8988T (cell line): ENCODE measurements at places on chromosomes 13 and 19.

DNA sequence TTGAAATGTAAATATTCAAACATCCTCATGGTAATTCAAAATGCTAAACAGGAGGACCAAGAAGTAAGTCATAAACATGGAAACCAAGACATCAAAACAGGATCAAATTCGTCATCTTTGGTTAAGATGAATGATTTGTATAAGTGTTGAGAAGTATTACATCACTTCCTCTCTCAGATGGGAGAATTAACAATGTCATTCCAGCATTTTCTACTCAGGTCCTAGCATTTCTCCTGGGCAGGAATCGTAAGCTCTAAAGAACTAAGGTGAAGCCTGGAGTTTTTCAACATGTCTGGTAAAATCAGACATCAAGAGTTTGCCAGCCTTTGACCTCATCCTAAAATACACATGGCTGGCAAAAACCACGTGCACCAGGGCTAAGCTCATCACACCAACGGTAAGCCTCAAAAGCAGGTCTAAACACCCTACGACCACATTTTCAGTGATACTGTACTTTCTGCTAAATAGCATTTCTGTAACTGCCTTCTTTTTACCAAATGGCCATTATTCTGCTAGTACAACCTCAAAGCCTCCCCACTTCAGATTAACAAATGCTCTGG is 24.8 kb downstream of the RANBP3 start:
- DNase-seq: no peak

GRCh38 chr13:32969516-32969941 is 46.7 kb upstream of the KL start:
- DNase-seq: no peak

DNA sequence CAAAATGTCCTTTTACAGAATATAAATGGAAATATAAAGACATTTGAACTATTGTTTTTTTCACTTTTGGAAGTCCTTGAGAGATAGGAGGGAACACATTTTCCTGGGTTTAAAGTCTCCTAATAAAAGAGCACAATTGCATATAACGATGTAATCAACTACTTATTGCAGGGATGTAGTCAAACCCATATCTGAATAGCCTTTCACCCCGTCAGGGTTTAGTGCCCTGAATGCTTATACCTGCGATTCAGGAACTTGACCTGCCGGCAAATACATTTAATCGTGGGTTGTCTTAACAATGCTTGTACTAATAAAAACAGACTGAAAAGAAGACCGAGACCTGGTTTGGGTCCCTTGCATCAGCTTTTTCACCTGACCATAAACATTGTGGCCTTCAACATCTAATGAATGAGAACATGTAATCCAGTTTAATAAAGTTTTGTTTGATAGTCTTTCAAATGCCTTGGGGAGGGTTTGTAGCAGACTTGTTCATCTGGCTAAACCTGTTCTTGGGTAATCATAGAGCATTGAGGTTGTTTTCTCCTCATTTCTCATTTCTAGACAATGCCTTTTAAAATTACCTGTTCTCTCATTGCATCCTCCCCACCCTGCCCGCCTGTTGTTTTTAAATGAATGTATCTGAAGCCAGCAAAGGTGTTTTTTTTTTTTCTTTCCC is 7.0 kb downstream of the KLF5 start:
- DNase-seq: no peak

DNA sequence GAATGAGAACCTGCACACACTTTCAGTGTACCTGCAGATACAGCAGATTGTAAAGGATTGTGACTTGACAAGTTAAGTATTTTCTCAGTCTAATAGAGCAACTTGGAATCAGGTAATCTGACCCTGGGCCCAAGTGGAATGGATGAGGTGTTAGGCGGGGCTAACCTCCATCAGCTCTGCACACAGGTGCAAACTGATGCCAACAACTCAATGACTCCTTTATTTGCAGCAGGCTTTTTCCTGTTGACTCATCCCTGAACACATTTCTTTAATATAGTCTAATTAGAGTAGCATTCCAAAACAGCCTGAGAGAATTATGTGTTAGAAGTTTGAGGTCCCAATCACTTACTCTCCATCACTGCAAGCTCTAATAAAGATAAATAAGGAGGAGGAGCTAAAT is 48.8 kb downstream of the TPT1 start:
- no peak for DNase-seq

GRCh38 chr19:35940078-35940775 is 4.1 kb downstream of the LRFN3 start:
- DNase-seq: no peak

GRCh38 chr19:18743784-18744418 is 47.2 kb downstream of the COMP start:
- no peak for DNase-seq

- no peak for DNase-seq
Observed at GRCh38 chr13:113533161-113533840, 42.8 kb upstream of the DCUN1D2 start.

DNA sequence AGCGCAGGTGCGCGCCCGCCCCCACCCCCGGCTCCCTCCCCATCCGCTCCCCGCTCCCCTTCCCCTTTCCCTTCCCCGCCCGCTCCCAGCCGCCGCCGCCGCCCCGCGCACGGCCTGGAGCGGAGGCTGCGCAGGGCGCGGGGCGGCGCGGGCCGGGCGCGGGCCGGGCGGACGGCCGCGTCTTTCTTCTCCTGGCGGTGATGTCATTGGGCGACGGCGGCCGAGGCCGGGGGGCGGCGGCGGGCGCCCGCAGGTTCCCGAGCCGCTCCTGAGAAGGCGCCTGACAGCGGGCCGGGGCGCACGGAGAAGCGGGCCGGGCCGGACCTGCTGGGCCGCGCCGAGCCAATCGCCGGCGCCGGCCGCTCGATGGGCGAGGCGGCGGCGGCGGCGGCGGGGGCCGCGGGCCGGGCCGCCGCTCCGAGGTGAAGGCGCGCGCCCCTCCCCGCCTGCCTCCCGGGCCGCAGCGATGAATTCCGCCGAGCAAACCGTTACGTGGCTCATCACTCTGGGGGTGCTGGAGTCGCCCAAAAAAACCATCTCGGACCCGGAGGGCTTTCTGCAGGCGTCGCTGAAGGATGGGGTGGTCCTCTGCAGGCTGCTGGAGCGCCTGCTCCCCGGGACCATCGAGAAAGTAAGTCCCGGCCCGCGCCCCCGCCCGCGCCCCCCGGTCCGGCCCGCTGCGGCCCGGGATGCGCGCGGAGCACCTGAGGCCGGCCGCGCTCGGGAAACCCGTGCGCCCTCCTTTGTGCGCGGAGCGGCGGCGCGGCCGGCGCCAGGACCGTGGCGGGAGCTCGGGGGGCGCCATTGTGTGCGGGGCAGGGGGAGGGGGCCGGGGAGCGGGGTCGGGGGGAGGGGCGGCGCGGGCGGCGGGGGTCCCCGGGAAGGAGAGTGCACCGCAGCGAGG is at the start of gene ARHGEF7:
TSS of gene ARHGEF7 (plus strand) at position 250 of the 904 bp plus-strand sequence. CDS start at position 467, 217 bp downstream.
- peak; percentile 62 for DNase-seq

DNA sequence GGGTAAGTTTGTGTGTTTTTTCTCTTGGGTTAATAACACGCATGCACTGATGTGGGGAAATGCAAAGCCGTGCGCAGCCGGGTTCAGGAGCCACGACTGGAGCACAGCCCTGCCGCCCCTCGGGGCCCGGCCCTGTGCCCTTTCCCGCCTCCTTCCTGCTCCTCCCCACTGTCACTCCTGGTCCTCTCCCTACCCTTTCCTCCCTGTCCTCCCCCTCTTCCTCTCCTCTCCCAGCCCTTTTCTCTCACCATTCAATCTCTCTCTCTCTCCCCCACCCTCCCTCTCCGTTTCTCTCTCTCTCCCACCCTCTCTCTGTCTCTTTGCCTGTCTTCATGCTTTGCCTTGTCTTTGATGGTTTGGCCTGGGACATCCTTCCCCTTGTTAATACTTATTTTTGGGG is 27.2 kb downstream of the PLEKHJ1 start:
- DNase-seq: no peak

DNA sequence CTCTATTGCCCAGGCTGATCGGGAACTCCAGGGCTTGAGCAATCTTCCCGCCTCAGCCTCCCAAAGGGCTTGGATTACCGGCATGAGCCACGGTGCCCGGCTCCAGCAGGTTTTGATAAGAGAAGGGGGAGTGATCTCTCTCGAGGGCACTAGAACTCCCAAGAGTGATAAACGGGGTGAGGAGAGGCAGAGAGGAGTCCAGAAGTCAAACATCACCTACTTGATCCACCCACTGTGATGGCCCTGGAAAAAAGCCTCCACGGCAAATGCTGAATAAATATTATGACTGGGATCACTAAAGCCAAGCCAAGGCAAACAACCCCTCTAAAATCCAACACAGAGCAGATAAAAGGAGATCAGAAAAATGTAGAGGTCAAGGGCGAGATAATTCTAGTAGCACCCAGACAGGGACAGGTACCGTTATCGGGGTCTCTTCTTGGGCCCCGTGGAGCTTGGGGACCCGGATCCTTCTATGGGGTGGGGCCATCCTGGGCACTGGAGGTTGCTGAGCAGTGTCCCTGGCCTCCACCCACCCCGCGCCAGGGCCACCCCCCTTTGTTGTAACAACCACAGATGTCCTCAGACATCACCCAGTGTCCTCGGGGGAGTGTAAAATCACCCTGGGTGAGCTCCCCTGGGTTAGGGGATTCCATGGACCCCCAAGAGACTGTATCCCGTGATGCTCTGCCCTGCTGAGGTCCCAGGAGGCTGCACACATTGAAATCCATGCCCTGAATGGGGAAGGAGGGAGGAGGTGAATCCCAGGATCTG is 3.7 kb upstream of the CREB3L3 start:
- no peak for DNase-seq

DNA sequence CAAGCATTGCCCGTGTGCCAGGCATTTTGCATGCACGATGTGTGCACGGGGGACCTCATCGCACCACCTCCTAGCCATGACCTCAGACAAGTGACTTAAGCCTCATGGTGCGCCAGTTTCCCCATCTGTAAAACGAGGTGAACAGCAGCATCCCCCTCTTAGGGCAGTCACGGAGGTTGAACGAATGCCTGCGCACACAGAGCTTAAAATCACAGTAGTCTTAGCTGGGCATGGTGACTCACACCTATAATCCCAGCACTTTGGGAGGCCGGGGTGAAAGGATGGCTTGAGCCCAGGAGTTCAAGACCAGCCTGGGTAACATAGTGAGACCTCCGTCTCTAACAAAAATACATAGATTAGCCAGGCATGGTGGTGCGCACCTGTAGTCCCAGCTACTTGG is 48.6 kb downstream of the PIN1 start:
- no peak for DNase-seq

DNA sequence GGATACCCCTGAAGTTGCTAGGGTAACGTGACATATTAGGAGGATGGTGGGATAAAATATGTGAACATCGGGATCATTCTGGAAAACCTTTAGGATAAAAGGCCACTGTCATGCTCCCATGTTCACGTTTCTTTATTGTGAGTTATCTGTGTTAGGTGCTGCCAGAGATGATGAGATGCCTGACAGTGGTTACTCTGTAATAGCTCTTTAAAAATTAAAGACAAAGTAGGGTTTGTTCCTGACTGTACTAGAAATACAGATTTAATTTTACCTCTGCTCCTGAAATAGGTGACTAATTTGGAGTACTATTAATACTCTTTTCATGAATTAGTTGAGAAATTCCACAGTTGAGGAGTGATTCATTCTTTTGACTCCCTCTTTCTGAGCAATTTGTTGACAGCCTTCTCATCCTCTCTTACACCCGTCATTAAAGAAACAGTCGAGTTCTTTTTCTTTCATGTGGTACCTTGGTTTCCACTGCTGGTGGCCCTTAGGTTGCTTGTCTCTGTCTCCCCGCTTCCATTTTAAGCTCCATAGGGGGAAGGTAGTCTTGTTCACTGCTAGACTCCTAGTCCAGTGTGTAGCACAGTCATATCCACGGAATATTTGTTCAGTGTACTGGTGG is 28.4 kb downstream of the SAE1 start:
- no peak for DNase-seq
